ENCODE measurements at places on chromosomes 11 and 22. TPM values are rescaled to one million over a fixed set of nuclear protein-coding genes. Genes with fewer than 3 reads are reported as not detected.

MCHR1 gene
- 3.2 TPM for total RNA-seq

C11orf91 gene
- total RNA-seq = 0.65 TPM

DNA sequence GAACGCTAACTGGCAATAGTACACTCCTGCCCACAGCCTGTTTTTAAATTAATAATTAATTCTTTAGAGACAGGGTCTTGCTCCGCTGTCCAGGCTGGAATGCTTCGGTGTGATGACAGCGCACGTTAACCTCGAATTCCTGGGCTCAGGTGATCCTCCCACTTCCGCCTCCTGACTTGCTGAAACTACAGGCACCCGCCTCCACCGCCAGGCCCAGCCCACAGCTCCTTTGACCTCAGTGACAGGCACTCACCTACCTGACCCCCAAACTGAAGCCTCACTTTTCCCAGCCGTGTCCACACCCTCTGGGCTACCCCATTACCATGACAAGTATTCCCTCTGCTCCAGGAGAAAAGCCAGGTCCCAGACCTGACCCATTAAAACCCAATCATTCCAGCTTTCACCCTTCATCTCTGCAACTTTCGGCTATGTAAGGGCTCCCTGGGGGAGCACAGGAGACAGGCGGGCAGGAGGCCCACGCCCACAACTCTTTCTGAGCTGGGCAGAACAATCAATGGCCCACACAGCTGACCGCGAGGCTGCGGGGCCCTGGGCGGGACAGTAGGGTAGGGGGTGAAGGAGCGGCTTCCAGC lies 730 bp downstream of the LMNTD2 start:
- no peak for DNase-seq

GRCh38 chr11:57224537-57224936 lies 12.5 kb downstream of the APLNR start:
- DNase-seq = no peak

NCAM1 gene
- 141 TPM for total RNA-seq

- no peak for DNase-seq
Observed at GRCh38 chr11:85170184-85170583, 457.0 kb downstream of the DLG2 start.

- DNase-seq = no peak
Observed at GRCh38 chr22:42320443-42321416, 50.3 kb upstream of the TCF20 start.

- DNase-seq = peak; percentile 49
Observed at GRCh38 chr11:22491555-22492225, 133.9 kb downstream of the FANCF start.

- DNase-seq = no peak
Observed at GRCh38 chr11:20274031-20274430, 89.5 kb upstream of the HTATIP2 start.

DNA sequence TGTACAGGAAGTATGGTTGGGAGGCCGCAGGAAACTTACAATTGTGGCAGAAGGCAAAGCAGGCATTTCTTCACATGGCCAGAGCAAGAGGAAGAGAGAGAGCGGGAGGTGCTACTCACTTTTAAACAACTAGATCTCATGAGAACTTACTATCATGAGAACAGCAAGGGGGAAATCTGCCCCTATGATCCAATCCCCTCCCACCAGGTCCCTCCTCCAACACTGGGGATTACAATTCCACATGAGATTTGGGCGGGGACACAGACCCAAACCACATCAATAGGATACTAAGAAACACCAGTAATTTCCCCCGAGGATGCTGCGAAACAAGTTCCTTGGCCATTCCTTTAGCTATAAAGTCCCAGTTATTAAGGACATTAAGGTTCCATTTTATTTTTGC lies 94.1 kb upstream of the SC5D start:
- DNase-seq = no peak

DNA sequence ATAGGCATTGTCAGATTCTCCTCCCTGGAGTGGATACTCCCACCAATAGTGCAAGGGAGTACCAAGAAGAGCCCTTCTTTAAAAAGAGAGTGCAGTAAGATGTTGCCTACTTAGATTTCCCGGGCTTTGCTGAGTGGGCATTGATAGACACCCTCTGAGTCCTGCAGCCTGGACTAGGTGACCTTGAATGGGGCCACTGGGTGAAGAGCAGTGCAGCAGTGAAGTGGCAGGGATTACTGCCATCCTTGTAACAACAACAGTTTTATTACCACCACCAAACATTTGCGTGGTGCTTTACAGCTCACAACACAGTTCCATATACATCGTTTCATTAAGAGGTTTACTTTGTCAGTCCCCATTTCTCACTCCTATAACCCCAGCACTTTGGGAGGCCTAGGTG lies 59.4 kb downstream of the MICAL2 start:
- DNase-seq = no peak

GRCh38 chr11:82924522-82925224 lies 23.1 kb downstream of the DDIAS start:
- DNase-seq = no peak

GRCh38 chr11:2301631-2302305 lies at the start of the genes C11orf21 and TSPAN32:
TSS of gene C11orf21 (minus strand) at chr11:2301918. CDS start at chr11:2301808, 110 bp downstream.
TSS of gene TSPAN32 (plus strand) at chr11:2302013. CDS start at chr11:2302150, 137 bp downstream.
- DNase-seq = no peak

- no peak for DNase-seq
Observed at GRCh38 chr22:26700886-26701285, 43.5 kb downstream of the MIAT start.

ANO9 gene
- 29.7 TPM for total RNA-seq

All from mesothelial cell of epicardium (in vitro differentiated cells).